ENCODE measurements at places on chromosomes 3 and 15. TPM values are rescaled to one million over a fixed set of nuclear protein-coding genes. Genes with fewer than 3 reads are reported as not detected.

DNA sequence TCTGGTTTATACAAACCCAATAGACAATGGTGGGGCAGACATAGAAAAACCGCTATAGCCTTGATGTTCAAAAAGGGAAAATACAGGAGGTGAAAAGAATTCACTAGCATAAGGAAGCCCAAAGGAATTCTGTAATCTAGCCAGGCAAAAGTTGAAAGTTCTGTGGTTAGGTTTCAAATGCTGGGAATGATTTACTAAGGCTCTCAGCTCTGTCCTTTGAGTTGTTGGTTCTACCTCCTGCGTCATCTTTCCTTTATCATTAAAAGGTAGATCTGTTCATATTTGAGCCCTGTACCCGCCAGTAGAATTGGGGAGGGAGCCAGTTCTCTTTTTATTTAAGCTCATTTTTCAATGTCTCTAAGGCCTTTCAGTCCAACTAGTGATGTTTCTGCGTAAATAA lies 866.5 kb downstream of the IGSF11 start:
- no peaks in the 10 kb centered on the region for H3K4me1 ChIP-seq
- H3K27me3 ChIP-seq, result no peaks in the 10 kb centered on the region
- no peak overlapping the region for H3K27ac ChIP-seq
- H3K36me3 ChIP-seq, result no peaks in the 10 kb centered on the region
- no peak for DNase-seq

DNA sequence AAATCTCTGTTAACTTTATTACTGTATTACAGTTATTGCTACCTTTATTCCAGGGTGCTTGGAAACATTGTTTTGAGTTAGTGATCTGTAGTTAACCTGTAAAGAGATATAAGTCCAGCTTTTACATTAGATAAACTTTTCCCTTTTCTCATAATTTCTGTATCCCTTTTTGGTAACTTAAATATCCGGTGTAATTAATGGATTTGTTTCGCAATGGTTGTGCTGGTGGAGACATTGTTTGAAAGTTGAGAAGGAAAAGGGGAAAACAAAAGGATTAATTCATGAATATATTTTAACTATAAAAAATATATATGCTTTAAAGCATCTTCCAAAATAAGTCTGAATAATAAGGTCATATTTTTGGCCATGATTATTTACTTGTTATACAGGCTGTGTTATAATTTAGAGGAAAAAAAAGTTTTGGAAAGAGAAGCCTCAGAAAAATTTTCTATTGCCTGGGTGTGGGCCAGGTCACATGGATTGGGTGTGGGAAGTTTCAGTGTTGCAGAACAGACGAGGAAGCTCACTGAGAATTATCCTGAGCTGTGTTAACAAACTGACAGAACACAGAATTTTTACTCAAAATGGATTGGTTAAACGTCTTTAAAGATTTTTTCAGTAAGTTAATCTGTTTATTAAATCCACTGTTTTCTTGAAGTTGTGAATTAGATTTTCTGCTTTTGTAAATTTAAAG lies 27.7 kb upstream of the IL20RB start:
- no peaks in the 10 kb centered on the region for H3K27me3 ChIP-seq
- peak overlapping the region; percentile 7 for H3K27ac ChIP-seq
- peaks cover 20% of the 10 kb centered on the region for H3K4me1 ChIP-seq
- peak; percentile 55 for DNase-seq
- H3K4me3 ChIP-seq, result peak overlapping the region; percentile 4

- H3K36me3 ChIP-seq, result no peaks in the 10 kb centered on the region
- no peak overlapping the region for H3K27ac ChIP-seq
- H3K27me3 ChIP-seq, result no peaks in the 10 kb centered on the region
Measured at GRCh38 chr3:58672451-58672850, 5.9 kb upstream of the FAM3D start.

DNA sequence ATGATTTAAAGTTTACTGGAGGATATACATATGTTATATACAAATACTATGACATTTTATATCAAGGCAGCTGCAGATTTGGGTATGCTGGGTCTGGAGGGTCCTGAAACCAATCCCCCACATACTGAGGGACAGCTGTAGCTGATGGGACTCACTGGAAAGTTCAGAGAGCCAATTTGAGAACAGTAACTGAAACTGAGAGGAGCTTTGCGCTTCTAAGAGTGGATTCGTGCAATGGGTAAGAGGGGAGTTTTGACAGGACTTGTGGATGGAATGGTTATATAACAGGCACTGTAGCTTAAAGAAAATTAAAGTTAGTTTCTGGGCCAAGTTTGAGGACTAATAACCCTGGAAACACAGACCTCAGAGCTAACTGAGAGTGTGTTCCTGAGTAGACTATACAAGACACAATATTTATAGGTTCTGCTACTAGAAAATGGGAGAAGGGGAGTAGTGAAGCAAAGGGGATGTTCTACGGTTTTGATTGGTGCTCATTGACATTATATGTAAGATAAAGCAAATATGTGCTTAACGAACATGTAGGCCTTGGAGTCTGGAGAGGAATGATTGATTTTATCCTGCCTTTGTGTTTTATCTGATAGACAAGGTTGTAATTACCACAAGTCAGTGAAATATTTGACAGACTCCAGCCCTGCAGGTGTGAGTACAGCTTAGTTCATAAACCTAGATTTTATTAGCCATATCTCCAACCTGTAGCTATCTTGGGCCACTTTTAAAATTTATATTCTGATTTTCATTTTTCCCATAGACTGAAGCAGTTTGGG lies 4.8 kb upstream of the ZMAT3 start:
- no peak for DNase-seq
- no peak overlapping the region for H3K4me3 ChIP-seq
- no peak overlapping the region for H3K27ac ChIP-seq
- no peaks in the 10 kb centered on the region for H3K27me3 ChIP-seq
- no peaks in the 10 kb centered on the region for H3K36me3 ChIP-seq

DNA sequence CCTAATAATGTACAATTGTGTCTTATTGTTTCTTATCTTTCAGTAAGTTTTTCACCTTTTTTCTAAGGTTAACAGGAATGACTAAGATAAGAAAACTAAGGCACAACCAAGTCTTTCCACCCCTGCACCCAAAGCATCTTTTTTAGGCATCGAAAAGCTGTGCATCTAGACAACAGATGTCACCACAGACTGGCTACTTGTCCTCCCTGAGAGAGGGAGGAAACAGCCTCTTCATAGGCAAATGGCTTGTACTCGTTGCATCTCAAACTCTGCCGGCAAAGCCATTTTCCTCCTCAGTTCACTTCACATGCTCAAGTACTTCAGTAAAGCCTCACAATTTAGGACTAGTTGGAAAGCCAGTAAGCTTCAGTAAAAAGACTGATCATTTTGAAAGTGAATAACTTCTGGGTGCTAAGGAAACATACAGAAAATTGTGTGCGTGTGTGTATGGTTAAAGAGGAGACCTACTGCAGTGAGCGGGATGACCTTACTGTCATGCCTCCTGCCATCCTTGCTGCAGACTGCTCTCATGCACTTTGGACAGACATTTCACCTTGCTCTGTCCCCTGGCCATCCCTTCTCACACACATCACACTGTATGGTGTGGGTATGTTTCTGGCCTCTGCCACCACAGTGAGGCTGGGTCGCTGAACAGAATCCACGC lies 36.5 kb upstream of the HACD2 start:
- H3K27me3 ChIP-seq, result no peaks in the 10 kb centered on the region
- H3K4me1 ChIP-seq, result no peaks in the 10 kb centered on the region
- H3K36me3 ChIP-seq, result no peaks in the 10 kb centered on the region
- no peak overlapping the region for H3K4me3 ChIP-seq
- no peak overlapping the region for H3K27ac ChIP-seq

DNA sequence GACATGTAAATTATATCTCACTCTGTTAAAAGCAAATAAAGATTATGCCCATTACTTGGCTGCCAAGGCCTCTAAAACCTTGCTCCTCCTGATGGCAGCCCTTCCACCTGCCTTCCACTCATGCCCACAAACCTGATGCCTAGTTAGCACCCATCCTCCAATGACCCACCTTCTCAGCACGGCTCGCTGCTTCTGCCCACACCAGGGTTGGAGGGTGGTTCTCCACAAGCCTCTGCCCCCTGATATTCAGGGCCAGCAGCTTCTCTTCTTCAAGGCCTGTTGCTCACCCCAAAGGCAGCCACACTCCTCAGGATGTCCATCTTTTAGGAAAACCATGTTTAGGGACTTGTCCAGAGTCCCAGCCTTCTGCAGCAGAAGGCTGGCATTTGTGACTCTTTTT lies 263.4 kb upstream of the TLE3 start:
- DNase-seq, result no peak
- H3K36me3 ChIP-seq, result no peaks in the 10 kb centered on the region
- no peaks in the 10 kb centered on the region for H3K4me1 ChIP-seq
- no peak overlapping the region for H3K27ac ChIP-seq

DNA sequence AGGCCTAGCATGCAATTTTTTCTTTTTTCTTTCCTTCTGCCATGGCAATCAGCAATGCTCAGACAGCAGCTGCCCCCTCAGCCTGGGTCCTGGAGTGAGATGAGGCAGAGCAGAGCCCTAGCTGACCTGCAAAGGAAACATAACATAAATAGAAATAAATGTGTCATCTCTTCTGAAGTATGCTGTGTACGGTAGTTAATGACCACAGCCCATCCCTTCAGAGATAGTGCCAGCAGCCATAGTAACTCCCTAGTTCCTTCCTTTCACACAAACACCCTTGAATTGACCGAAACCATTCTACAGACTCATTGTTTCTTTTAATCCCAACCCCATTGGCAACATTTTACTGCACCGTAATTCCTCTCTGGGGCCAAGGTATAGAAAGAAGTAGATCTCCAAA lies 8.4 kb upstream of the CD47 start:
- H3K4me1 ChIP-seq, result peaks cover 27% of the 10 kb centered on the region
- no peaks in the 10 kb centered on the region for H3K27me3 ChIP-seq
- no peaks in the 10 kb centered on the region for H3K36me3 ChIP-seq
- DNase-seq, result no peak
- peak overlapping the region; percentile 56 for H3K27ac ChIP-seq

DNA sequence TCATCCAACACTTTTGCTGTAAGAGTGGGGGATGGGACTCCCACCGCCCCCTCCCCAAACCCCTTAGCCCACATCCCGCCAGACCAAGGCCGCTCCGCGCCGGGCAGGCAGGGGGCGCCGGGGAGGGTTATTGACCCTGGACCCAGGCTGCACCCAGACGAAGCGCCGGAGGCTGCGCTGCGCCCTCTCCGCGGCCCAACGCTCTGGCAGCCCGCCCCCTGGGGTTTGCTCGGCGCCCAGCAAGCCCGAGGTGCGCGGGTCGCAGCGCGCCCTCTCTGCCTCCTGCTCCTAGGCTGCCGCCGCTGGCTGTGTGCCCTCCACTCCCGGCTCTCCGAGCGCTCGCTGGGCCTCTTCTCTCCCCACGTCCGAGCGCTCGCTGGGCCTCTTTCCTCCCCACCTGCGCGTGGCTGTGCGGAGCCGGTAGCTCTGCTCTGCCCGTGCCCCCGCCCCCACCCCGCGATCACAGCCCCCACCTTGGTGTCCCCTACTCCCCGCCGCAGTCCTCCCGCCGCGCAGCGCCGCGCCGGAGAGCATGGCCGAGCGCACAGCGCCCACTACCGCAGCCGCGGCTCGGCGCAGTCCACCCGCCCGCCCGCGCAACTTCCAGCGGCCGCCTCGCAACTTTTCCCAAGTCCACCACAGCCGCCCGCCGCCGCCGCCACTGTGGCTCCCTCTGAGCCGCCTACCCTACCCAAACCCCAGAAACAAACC lies 1.2 kb downstream of the MECOM start:
- H3K4me1 ChIP-seq, result peaks cover 19% of the 10 kb centered on the region
- H3K27ac ChIP-seq, result no peak overlapping the region
- no peak overlapping the region for H3K4me3 ChIP-seq
- peaks cover 38% of the 10 kb centered on the region for H3K27me3 ChIP-seq
- H3K36me3 ChIP-seq, result no peaks in the 10 kb centered on the region

GRCh38 chr3:4290272-4290893 lies 12.8 kb upstream of the SETMAR start:
- no peaks in the 10 kb centered on the region for H3K36me3 ChIP-seq
- H3K27me3 ChIP-seq, result no peaks in the 10 kb centered on the region
- H3K27ac ChIP-seq, result no peak overlapping the region
- DNase-seq, result peak; percentile 31

DNA sequence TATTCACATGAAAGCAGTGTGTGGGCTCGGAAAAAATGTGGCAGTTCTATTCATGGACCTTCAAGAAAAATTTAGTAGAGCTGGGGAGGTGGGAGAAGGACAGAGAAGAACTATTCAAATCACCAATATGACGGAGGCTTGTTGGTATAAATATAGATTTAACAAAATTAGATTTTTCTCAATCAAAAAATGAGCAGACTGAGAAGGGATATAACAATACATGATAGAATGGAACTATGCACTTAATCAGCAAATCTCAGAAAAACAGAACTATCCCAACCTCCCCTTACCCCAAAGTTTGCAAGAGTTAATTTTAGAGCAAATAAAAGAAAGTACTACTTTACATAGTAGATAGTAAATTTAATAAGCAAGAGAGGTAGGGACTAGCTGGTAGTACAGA lies 194.6 kb upstream of the BCL6 start:
- H3K4me1 ChIP-seq, result no peaks in the 10 kb centered on the region
- DNase-seq, result no peak

DNA sequence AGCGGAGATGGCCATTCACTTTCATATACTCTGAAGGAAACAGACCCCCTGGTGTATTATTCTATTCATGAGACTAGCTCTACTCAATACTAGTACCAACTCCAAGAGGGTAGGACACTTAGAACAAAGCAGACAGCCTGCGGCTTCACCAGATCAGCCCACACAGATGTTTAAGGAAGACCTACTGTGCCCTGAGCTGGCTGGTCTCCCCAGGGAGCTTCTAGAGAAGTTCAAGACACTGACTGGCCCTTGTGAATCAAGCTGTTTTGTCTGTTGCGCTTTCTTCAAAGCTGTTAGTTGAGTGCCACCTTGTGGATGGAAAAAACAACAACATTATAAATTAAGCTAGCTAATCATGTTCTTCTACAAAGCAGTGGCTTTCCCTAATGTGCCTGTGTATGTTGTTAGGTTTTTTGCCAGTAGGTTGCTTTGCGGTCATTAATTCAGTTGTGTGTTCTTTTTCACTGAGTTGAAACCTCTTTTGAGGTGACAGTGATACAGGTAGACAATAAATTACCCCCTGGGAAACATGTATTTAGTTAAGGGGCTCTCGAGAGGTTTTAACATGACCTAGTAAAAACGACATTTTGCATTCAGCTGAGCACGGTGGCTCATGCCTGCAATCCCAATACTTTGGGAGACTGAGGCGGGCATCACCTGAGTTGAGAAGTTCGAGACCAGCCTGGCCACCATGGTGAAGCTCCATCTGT lies 64.2 kb upstream of the MYZAP start:
- H3K36me3 ChIP-seq, result no peaks in the 10 kb centered on the region
- no peaks in the 10 kb centered on the region for H3K27me3 ChIP-seq
- DNase-seq, result peak; percentile 47
- peaks cover 22% of the 10 kb centered on the region for H3K4me1 ChIP-seq
- H3K27ac ChIP-seq, result no peak overlapping the region

- H3K27ac ChIP-seq, result no peak overlapping the region
- no peaks in the 10 kb centered on the region for H3K27me3 ChIP-seq
- H3K36me3 ChIP-seq, result no peaks in the 10 kb centered on the region
- peaks cover 8% of the 10 kb centered on the region for H3K4me1 ChIP-seq
Measured at GRCh38 chr3:108106031-108106430, 15.2 kb upstream of the CD47 start.

GRCh38 chr3:133209871-133210550 lies 171.8 kb downstream of the TMEM108 start:
- H3K36me3 ChIP-seq, result no peaks in the 10 kb centered on the region
- no peak overlapping the region for H3K4me3 ChIP-seq
- peaks cover 23% of the 10 kb centered on the region for H3K4me1 ChIP-seq

WDR49 gene
- 0.56 TPM for total RNA-seq

ADGRG7 gene
- not detected for total RNA-seq

OXSR1 gene
- total RNA-seq, result 39.3 TPM

UBE2Q2 gene
- total RNA-seq, result 50.0 TPM

DPPA4 gene
- total RNA-seq, result not detected

DMXL2 gene
- total RNA-seq, result 34.3 TPM

FBXO40 gene
- total RNA-seq, result not detected

MUSTN1 gene
- 6.9 TPM for total RNA-seq

MASP1 gene
- total RNA-seq, result 5.5 TPM

PSMA4 gene
- 139 TPM for total RNA-seq

Data from thyroid gland (tissue), 4 donors.